NCI-H1105 (cell line): ENCODE measurements at places on chromosomes 12 and 14.
A peak's percentile ranks its signal among the peaks of the same experiment; 100 is the strongest.

GRCh38 chr14:103445806-103446205 is 60.6 kb downstream of the MARK3 start:
- no peak for DNase-seq

- DNase-seq: peak; percentile 2
Measured at GRCh38 chr12:116358893-116359761, 81.6 kb upstream of the MED13L start.

DNA sequence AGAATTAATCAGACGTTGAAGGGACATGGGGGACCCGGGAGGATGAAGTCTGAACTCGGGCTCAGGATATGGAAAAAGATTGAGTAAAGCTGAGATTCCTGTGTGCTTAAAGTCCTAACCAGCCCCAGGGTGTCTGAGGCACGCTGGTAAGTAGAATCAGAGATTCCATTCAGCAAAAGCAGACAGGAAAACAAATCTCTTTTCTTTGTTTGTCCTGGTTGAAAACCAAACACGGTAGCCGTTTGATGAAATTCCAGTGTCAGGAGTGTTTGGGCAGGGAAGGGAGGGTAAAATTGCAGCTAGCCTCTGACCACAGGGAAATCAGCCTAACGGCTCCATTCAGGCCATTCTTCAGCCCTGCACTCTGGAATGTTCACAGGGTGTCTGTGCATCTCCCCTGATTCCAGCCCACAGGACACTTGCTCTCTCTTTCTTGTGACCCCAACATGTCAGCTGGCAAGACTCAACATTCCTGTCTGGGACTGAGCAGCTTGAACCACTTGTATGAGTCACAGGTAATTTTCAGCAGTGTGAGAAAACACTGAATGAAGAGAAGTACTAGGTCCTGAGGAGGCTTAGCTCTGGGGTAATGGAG is 31.0 kb downstream of the NINJ2 start:
- no peak for DNase-seq

DNA sequence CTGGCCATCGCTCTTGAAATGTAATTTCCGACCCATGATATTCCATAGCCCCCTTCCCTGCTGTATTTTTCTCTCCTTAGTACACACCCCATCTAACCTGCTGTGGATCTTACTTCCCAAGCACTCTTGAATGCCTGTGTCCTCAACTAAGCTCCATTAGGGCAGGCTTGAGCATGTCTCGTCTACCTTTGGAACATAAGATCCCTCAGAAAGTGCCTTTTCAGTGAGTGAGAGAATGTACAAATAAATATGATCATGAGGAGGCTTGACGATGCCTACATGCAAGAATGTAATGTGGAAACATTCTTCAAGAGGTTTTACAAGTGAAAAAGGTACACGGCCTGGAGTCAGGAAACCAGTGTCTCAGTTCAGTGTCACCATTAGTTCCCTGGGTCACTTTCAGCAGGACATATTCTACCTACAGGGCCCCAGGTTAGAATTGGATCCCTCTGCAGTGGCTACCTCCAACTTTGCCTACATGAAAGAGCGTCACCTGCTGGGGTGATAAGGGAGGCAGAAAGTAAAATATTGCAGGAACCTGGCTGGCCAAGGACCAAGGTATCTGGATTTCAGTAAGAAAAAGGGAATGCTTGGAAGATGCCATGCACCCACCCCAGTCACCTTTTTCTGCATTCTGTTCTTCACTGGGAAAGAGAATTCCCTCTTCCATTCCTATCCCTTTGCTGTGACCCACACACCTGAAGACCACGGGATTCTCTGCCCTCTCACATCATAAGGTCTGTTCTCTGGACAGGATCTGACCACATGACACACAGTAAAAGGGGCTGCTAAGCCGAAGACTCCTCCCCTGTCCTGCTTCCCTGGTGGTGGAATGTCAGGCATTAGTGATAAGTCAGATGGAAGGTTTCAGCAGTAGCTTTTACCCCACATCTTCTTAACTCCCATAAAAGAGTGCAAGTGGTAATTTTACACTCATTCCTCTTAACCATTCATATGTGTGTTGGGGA is 24.6 kb upstream of the SERPINA1 start:
- DNase-seq: no peak

DNA sequence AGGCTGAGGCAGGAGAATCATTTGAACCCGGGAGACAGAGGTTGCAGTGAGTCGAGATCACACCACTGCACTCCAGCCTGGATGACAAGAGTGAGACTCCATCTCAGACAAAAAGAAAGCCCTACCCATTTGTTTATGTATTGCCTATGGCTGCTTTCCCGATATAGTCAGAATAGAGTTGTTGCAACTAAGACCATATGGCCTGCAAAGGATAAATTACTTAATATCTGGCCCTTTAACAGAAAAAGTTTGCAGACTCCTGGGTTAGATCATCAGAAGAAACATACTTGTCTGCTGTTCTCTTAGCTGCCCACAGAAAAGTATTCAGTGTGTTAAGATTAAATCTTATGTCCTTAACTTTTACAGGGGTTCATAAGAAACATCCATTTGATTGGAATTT is 122.4 kb upstream of the VASH1 start:
- DNase-seq: no peak

GRCh38 chr12:46590991-46591703 is 218.6 kb upstream of the SLC38A2 start:
- no peak for DNase-seq

- DNase-seq: no peak
Measured at GRCh38 chr12:75712223-75712622, 200.8 kb upstream of the KRR1 start.

- no peak for DNase-seq
Measured at GRCh38 chr12:55469291-55469690, 647 bp downstream of the OR6C70 start.

DNA sequence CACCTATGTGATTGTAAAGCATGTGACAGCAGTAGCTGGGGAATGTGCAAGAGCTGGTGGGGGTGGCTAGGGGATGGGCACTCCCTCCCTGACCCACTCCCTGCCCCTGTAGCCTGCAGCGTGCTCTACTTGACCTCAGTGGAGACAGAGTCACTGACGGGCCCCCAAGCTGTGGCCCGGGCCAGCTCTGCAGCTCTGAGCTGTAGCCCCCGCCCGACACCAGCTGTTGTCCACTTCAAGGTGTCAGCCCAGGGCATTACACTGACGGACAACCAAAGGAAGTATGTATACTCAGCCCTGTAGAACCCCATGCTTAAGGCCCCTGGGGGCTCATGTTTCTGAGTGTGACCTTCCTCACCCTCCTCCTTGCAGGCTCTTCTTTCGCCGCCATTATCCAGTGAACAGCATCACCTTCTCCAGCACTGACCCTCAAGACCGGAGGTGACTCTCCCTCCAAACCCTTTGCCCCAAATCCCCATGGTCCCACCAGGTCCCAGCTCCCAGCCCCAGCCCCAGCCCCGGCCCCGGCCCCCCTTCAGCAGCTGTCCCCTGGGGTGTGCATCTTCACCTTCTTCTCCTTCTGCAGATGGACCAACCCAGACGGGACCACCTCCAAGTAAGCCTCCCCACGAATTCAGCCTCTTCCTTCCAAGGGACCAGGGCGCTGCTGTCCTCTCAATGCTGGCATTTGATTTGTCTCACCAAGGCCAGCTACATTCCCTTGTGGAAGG is 13.3 kb downstream of the TNS2 start:
- no peak for DNase-seq

DNA sequence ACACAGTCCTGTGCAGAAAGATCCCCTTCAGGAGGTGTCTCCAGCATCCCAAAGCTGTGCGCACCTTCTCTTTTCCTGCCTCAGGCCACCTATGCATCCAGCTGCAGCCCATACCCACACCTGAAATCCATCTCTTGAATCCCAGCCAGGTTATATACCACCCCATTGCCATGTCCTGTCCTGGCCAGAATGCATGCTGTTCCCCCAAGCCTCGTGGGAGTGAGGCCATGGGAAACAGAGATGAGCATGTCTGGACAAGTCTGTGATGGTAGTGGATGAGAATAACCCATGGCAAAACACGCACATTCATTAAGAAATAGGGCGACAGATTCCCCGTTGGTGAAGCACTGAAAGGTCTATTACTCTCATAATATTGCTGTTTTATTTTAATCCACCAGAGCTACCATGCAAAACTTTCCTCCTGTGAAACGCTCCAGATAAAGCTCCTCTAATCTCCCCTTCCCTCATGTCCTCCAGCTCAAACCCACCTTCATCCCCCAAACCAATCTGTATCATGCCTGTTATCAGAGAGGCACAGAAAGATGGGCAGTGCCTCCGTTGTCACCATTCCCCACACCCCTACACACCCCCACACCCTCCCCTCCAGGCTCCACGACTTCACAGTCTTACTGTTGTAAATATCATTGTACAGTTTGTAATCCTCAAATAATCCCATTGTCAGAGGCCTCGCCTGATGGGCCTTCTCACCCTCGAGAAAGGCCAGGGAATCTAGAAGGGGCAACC is 97.5 kb upstream of the FKBP4 start:
- DNase-seq: no peak

- no peak for DNase-seq
Measured at GRCh38 chr12:23684121-23684520, 265.3 kb downstream of the SOX5 start.

GRCh38 chr12:1919763-1920162 is 1.3 kb upstream of the CACNA2D4 start:
- DNase-seq: no peak

- no peak for DNase-seq
Measured at GRCh38 chr12:62434494-62435302, 31.9 kb upstream of the MON2 start.

DNA sequence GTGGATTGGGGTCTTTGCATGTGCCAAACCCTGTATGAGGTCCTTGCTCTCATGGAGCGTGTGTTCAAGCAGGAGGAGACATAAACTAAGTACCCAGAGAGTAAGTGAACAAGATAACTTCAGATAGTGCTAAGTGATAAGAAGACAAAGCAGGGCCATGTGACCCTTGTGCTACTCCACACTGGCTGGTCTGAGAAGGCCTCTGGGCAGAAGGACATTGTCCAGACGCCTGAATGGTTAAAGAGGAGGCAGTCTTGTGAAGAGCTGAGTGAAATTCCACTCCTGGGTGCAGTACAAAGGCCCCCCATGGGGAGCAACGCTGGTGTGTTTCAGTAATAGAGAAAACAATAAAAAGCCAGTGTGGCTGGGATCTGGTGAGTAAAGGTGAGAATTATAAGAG is 93.3 kb upstream of the RIC8B start:
- no peak for DNase-seq

DNA sequence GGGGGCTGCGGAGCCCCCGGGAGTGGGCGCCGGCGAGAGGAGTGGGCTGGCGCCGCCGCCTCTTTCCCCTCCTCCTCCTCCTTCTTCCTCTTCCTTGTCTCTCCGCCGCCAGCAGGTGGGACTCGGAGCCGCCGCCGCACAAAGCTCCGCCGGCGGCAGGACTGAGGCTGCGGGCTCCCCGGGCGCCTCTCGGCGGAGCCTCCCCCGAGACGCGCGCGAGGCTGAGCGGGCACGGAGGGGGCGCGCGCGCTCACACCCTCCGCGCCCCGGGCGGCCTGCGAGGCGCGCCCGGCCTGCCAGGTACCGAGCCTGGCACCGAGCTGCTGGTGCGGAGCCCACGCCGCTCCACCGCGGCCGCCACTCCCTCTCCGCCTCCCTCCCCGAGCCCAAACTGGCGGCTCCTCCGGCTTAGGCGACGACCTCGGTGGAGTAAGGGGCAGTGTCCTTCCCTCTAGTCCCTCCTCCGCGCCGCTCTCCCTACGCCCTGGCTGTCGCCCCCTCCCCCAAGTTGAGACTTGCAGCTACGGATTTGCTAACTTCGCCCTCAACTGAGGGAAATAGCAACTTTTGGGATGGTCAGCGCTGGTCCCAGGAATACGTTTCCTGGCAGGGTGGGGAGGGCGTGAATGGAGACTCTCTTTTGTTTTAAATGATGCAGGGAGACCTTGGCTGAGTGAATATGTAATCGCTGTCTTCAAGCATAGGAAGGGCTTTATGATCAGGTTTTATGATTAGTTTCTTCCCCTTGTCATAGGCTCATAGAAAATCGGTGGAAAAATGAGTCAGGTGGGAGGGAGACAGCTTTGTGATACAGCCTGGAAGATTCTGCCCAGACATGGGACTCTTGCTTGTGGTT is 199.5 kb upstream of the CAND1 start:
- DNase-seq: peak; percentile 43

DNA sequence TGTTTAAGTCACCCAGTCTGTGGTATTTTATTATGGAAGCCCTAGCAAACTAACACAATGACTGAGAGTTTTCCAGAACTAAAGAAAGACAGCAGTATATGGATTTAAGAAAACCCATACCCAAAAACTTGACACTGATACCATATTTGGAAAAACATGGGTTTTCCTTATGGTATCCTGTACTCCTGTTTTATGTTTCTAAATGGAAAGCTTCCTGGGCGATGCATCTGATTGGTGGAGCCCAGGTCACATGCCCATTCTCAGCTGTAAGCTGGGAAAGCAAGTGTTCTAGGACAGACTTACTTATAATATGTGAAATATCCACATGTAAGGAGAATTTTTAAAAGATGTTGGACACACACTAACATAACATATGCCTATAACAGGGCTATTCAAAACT is 4.5 kb upstream of the RNASE4 start:
- no peak for DNase-seq

- no peak for DNase-seq
Measured at GRCh38 chr14:50924843-50925242, 19.4 kb downstream of the PYGL start.

- no peak for DNase-seq
Measured at GRCh38 chr12:62210422-62210821, 49.8 kb upstream of the USP15 start.

DNA sequence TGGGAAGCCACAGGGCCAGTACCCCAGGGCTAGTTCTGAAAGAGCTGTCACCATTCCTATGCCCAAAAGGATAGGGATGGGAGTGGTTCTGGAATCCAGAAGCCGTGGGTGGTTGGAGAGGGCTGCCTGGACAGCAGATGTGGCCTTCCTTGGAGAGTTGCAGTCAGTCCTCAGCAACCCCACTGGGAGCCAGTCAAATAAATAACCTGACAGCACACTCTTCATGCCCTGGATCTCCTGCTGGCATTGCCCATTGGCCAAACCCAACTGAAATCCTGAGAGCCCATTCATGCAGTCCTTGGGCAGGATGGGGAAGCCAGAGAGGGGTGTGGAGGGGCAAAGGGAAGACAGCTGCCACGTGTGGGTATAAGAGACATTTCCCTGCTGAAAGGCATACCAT is 128.2 kb downstream of the PTPN11 start:
- no peak for DNase-seq

GRCh38 chr12:106090591-106091445 is 47.9 kb downstream of the NUAK1 start:
- DNase-seq: no peak

GRCh38 chr14:63009495-63009894 is 35.8 kb downstream of the KCNH5 start:
- no peak for DNase-seq

- no peak for DNase-seq
Measured at GRCh38 chr14:101823511-101824120, 62.1 kb downstream of the PPP2R5C start.

DNA sequence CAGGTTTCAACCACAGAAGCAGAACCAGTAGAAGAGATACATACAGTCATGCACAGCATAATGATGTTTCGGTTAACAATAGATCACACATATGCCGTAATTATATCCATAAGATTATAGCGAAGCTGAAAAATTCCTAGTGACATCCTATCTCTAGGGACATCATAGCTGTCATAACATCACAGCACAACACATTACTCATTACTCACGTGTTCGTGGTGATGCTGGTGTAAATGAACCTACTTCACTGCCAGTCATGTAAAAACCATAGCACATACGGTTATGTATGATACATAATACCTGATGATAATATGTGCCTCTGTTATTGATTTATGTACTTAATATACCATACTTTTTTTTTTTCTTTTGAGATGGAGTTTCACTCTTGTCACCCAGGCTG is 44.7 kb downstream of the KLRG1 start:
- no peak for DNase-seq

- no peak for DNase-seq
Measured at GRCh38 chr12:97471194-97471593, 8.6 kb downstream of the RMST start.

GRCh38 chr14:83850092-83850491 is 1679.9 kb upstream of the FLRT2 start:
- DNase-seq: no peak
